Activated CD4-positive, alpha-beta T cell treated with anti-CD3 and anti-CD28 coated beads, Interleukin-2, amount 10 ng/mL, durations not matched to agents 24 days and 14 days (primary cell): ENCODE measurements at places on chromosomes 5 and 9. TPM values are rescaled to one million over a fixed set of nuclear protein-coding genes. Genes with fewer than 3 reads are reported as not detected.

CARTPT gene
- total RNA-seq = not detected in 2 replicates

- no peak overlapping the region for H3K4me3 ChIP-seq
- H3K27ac ChIP-seq = no peak overlapping the region
- H3K36me3 ChIP-seq = peaks cover 2% of the 10 kb centered on the region
- DNase-seq = no peak
- no peaks in the 10 kb centered on the region for H3K27me3 ChIP-seq
- peaks cover 14% of the 10 kb centered on the region for H3K4me1 ChIP-seq
Measured at GRCh38 chr5:151238303-151238741, 14.4 kb upstream of the CCDC69 start.

NREP gene
- 21.6 and 22.2 TPM in 2 replicates for total RNA-seq

GRCh38 chr5:115555084-115555633, 10.6 kb upstream of the FEM1C start:
- peaks cover 9% of the 10 kb centered on the region for H3K4me1 ChIP-seq
- DNase-seq = no peak
- no peaks in the 10 kb centered on the region for H3K36me3 ChIP-seq
- peaks cover 13% of the 10 kb centered on the region for H3K27me3 ChIP-seq

DNA sequence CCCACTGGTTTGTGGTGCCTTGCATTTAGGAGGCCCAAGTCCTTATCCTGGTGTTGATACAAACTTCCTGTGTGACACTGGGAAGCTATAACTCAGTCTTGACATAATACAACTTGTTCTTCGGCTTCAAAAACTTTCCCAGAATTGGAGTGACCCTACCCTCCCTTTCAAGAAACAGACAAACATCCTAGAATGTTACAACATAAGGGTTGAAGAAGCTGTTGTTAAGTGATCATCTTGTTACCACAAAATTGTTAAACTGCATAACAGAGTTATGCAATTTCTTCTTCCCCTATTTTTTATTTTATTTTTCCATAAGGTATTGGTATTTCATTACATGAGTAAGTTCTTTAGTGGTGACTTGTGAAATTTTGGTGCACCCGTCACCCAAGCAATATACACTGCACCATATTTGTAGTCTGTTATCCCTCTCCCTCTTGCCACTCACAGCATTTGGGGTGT, 21.3 kb downstream of the TLR4 start:
- H3K4me3 ChIP-seq = no peak overlapping the region
- DNase-seq = no peak
- H3K36me3 ChIP-seq = no peaks in the 10 kb centered on the region

SLC6A18 gene
- total RNA-seq = not detected in 2 replicates

DNA sequence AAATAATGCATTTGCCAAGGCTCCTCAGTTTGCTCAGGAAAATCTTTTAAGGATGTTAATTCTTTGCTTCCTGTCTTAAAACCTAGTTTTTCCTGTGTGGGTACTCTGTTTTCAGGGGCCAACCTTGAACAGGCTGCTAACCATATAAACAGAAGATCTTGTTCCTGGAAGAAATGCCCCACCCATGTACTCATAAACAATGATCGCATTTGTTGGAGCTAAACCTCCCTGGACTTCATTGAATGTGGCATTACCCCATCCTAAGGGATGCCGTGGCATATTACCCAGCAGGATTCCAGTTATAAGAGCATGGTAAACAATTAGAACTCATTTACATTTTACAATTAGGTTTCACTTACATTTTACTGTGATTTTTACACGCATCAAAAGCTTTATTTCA, 436.0 kb downstream of the ZNF608 start:
- H3K36me3 ChIP-seq = no peaks in the 10 kb centered on the region
- no peaks in the 10 kb centered on the region for H3K27me3 ChIP-seq
- H3K4me1 ChIP-seq = no peaks in the 10 kb centered on the region
- H3K4me3 ChIP-seq = no peak overlapping the region
- H3K27ac ChIP-seq = no peak overlapping the region
- no peak for DNase-seq

MZB1 gene
- 28.3 and 29.1 TPM in 2 replicates for total RNA-seq

DNA sequence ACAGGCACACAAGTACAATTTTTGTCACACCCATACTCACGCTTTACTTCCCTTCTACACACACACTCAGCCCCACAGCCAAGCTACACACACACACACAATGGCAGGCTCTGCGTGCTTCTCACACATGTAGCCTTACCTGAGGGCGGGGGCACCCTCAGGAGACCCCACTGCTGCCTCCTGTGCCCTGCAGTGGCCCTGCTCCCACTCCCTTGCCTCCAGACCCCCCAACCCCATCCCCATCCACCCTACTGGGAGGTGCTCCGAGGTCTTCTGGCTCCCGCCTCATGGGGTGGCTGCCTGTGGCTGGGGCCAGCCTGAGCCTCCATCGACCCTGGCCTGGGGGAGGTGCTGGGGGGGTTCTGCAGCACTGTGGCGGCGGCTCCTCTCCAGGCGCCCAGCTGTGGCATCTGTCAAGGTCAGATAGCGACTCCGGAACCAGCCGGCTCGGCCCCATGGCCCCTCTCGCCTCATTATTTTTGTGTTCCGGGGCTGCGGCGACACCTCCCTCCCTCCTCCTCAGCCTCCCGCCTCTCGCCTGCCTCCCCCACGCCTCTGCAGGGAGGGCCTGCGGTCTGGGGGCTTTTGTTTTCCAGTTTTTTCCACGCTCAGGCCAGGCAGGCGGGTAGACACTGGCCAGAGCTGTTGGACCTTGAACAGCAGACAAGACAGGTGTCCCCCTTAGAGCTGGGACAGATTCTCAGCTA, 21.7 kb downstream of the CXXC5 start:
- H3K36me3 ChIP-seq = no peaks in the 10 kb centered on the region
- peak overlapping the region; percentile 73 for H3K4me3 ChIP-seq
- no peak for DNase-seq
- H3K27ac ChIP-seq = no peak overlapping the region
- H3K4me1 ChIP-seq = peaks cover 26% of the 10 kb centered on the region

DNA sequence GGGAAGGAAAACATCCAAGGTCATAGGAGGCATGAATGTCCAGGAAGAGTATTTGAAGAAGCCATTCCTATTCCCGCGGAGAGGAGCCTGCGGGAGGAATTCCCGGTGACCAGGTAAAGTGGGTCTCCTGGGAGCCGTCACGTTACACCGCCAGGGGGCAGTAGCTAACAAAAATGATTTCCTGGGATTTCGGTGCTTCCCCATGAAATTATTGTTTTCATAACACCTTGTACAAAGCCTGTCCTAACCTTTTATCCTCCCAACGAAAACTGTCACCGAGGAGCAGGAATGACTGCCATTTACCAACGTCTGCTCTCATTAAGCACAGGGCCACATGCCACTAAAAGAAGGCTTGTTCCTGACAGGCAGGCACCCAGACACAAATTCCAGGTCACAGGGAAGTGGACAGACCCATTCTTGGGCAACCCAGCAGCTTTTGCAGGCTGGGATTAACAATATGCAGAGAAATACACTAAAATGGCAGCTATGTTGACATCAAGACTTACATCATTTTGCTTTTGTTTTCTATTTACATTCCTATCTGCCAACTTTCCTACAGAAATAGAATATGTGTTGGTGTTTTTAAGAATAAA, 41.2 kb upstream of the CTSL start:
- no peak for DNase-seq
- H3K27ac ChIP-seq = no peak overlapping the region
- peaks cover 17% of the 10 kb centered on the region for H3K27me3 ChIP-seq
- H3K36me3 ChIP-seq = no peaks in the 10 kb centered on the region
- H3K4me1 ChIP-seq = peaks cover 11% of the 10 kb centered on the region

DNA sequence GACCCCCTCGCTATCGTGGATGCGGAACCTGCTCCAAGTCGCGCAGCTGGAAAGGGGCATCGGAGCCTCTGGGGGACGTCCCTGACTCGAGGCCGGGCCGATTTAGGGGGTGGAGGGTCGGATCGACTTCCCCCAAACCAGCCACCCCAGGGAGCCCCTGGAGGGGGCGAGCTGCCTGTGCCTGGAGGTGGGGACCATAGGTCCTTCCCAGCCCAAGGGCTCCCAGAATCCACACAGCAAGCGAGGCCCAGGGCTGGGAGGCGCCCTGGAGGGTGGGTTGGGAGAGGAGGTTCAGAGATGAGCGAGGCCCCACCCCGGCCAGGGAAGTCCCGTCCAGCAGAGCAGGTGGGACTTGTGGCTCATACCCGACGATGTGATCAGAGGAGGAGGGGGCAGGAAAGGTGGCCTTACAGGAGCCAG, 147.6 kb downstream of the GAPVD1 start:
- H3K27me3 ChIP-seq = peaks cover 14% of the 10 kb centered on the region
- no peak overlapping the region for H3K27ac ChIP-seq
- H3K4me3 ChIP-seq = peak overlapping the region; percentile 80
- H3K4me1 ChIP-seq = peaks cover 10% of the 10 kb centered on the region

- DNase-seq = no peak
- H3K27ac ChIP-seq = no peak overlapping the region
- H3K4me1 ChIP-seq = peaks cover 6% of the 10 kb centered on the region
- H3K4me3 ChIP-seq = no peak overlapping the region
Measured at GRCh38 chr5:131848662-131849061, 51.8 kb upstream of the FNIP1 start.

DNA sequence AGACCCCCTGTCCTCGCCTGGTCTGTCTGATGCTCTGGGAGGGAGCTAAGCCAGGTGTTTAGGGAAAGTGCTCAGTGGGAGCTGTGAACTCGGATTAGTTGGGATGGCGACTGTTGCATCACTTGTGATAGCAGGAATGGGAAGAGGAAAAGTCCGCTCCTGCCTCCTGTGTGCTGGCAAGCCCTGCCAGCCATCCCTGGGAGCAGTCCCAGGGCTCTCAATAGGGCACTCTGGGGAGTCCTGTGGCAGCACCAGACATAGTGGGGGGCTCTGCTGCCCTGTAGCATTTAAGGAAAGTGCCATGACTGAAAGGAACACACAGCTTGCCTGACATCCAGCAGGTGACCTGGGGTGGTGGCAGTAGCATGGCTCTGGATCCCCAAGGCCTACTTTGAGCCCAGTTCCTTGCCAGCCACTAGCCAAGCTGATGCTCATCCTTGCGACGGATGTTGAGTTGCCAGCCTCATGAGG, 81.5 kb downstream of the AMBP start:
- no peaks in the 10 kb centered on the region for H3K36me3 ChIP-seq
- H3K27me3 ChIP-seq = peaks cover 5% of the 10 kb centered on the region
- no peak for DNase-seq

PCSK1 gene
- total RNA-seq = not detected in 2 replicates

DNA sequence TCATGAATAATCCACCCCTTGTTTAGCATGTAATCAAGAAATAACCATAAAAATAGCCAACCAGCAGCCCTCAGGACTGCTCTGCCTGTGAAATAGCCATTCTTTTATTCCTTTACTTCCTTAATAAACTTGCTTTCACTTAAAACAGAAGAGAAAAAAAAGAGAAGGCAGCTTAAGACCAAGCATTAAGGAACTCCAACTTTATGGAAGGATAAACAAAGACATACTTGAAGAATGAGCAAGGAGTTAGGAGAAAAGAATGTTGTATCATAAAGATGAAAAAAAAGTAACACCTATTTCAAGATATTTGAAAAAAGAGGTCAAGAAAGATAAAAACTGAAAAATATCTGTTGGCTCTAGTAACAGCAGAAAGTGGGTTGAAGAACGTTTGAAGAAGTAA, 107.6 kb downstream of the RNF180 start:
- no peak overlapping the region for H3K27ac ChIP-seq
- no peaks in the 10 kb centered on the region for H3K36me3 ChIP-seq
- H3K27me3 ChIP-seq = no peaks in the 10 kb centered on the region
- no peaks in the 10 kb centered on the region for H3K4me1 ChIP-seq
- DNase-seq = no peak
- no peak overlapping the region for H3K4me3 ChIP-seq

DNA sequence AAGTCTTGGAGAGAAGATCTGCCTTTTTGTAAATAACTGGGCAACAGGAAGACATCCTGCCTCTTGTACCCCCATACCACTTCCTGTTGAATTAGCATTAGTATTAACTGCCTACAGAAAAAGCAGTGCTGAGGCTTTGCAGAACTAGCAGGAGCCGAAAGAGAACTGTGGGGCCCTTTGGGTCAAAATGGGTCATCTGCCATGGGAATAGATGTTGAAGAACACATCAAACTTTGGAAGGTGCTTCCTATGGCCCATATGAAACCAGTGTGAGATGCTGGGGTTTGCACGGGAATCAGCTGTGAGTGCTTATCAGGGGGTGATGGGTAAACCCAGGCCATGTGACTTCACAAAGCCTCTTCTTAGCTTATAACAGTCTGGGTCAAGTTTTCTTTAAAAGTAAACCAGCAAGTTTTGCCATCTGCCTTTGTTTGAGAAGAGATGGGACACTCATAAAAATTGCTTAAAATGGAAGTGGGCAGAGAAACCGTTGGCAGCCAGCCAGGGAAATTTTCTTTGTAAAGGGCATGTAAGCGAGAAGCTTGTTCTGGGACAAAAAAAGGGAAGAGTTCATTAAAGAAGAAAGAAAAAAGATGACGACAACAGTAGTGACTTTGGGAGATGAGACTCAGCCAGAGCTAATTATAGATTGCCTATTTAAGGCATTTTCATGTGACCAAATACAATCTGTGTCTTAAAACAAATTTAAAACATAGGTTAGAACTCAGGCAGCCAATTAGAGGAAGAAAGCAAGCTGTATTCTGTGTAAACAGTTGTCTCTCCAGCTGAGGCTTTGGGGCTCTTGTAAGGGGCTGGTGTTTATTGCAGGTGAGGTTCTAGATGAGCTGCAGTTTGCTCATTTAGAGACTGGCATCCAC, 4.4 kb downstream of the SLC25A25 start:
- no peaks in the 10 kb centered on the region for H3K27me3 ChIP-seq
- H3K36me3 ChIP-seq = peaks cover 14% of the 10 kb centered on the region
- DNase-seq = peak; percentile 75

DNA sequence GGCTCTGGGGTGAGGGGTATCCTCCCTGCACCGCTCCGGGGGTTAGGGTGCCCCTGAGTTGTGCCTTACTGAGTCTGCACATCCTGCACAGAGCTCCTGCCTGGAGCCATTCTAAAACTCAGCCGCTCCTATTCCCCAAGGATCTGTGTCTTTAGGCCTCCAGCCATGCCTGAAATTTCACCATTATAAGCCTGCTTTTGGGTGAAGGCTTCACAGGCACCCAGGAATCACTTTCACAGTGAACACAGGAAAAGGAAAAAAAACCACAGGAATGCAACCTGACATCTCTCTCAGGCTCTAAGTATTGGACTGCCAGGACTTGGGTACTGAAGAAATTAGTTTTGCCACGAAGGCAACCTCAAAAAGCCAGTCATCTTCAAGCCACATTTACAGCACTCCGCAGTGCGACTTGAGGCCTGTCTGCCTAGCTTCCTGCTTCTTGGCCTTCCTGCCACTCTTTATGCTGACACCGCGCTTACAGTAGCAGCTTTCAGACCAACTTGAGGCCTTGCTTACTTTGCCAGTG, 30.9 kb downstream of the GALNT10 start:
- peak; percentile 89 for DNase-seq
- peaks cover 51% of the 10 kb centered on the region for H3K36me3 ChIP-seq
- H3K4me3 ChIP-seq = peak overlapping the region; percentile 38

DNA sequence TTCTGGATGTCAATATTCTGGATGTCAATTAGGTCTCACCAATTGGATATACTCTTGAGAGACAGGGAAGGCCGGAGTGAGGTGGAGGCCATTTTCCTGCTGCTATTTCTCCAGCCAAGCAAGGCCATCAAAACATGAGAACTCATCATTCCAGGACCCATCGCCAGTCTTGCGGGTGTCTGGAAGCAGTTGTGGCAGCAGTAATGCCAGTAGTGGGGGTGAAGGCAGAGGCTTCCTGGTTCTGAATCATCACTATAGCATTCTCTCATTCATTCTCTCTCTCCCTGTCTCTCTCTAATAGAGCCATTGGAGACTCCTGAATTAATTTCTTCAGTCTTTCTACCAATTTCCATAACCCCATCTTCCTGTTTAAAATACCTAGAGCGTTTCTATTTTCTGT, 71.8 kb downstream of the EGFLAM start:
- DNase-seq = no peak
- H3K4me3 ChIP-seq = no peak overlapping the region
- no peaks in the 10 kb centered on the region for H3K27me3 ChIP-seq

GRIN1 gene
- total RNA-seq = 0.07 TPM in 1 of 2 replicates, not detected in the other
